ENCODE measurements at places on chromosomes 13 and 19.

DNA sequence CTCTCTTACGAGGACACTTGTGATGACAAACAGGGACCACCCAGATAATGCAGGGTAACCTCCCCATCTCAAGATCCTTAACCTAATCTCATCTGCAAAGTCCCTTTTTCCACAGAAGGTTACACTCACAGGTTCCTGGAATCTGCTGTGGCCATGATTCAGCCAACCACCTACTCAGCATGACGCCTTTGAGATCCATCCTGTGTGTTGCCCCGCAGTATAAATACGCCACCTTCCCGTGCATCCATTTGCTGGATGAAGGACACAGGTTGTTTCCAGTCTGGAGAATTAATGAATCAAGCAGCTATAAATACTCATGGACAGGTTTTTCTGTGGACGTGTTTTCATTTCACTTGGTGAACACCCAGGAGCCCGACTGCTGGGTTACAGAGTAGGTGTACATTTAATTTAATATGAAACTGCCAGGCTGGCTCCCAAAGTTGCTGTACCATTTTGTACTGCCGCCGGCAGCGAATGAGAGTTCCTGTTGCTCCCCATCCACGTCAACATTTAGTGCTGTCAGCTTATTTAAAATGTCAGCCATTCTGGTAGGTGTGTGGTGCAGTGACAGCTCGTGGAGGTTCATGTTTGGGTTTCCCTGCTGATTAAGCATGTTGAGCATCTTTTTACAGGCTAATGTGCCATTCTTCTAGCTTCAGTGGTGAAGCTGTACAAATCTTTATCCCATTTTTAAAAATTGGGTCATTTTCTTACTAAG is 40.2 kb downstream of the ELL start:
- no peak for DNase-seq

DNA sequence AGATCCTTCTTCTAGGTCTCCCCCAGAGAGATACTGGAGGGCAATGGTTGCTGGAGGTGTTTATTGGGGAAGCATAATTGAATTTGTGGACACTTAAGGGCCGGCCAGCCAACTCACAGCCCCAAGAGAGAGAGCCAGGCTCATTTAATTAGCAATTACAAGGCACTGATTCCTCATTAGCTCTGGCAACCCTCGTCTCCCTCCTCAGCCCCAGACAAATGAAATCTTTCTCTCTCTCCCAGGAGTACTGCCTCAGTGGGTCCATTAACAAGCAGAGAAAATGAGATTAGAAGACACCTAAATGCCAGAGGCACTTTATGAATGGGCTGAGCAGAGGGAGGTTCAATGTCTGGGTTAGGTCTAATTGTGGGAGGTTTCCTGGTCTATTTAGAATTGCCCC is 19.0 kb upstream of the FEM1A start:
- DNase-seq, result no peak

DNA sequence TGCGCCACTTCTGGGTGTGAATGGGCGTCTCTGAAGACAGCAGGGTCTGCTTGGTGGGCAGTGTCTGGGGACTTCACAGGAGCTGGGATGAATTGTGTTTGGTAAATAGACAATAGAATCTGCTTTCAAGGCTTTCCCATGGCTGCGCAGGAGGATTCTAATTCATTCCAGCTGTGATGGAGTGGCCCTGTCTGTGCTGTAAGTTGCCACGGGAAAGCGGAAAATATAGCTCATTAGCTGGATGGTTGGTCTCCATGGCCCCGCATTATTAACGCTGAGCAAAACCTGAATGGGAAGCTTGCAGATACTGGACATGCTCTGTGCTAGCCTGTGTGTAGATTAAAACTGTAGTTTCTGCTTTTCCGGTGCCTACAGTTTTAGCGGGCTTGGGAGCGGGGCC is 15.6 kb upstream of the C1QTNF9 start:
- DNase-seq, result no peak

GRCh38 chr13:37326334-37326733 is 220.9 kb upstream of the CSNK1A1L start:
- no peak for DNase-seq

- no peak for DNase-seq
Observed at GRCh38 chr13:19772306-19772705, 10.4 kb downstream of the PSPC1 start.

GRCh38 chr19:43305642-43306041 is 36.3 kb upstream of the PSG9 start:
- no peak for DNase-seq

GRCh38 chr19:1601613-1602064 is 3.6 kb downstream of the UQCR11 start:
- no peak for DNase-seq

DNA sequence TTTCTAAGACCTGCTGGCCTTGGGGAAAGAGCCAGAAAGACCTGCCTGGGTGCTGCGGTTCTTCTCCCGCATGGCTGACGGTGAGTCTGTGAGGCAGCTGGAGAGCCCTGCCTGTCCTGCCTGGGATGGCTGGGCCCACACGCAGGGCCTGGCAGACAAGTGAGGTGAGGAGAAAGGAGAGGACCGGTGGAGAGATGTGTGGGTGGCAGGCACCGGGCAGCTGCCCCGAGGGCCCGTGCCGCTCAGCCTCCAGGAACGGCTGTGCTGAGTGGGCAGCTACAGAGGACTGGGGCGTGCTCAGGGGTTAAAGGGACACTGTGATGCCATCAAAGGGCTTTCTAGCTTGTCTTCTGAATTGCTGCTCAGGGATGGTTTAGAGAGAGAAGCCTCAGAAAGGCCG is 53.8 kb downstream of the MLLT1 start:
- no peak for DNase-seq

- no peak for DNase-seq
Observed at GRCh38 chr13:29756506-29756905, 93.9 kb downstream of the UBL3 start.

DNA sequence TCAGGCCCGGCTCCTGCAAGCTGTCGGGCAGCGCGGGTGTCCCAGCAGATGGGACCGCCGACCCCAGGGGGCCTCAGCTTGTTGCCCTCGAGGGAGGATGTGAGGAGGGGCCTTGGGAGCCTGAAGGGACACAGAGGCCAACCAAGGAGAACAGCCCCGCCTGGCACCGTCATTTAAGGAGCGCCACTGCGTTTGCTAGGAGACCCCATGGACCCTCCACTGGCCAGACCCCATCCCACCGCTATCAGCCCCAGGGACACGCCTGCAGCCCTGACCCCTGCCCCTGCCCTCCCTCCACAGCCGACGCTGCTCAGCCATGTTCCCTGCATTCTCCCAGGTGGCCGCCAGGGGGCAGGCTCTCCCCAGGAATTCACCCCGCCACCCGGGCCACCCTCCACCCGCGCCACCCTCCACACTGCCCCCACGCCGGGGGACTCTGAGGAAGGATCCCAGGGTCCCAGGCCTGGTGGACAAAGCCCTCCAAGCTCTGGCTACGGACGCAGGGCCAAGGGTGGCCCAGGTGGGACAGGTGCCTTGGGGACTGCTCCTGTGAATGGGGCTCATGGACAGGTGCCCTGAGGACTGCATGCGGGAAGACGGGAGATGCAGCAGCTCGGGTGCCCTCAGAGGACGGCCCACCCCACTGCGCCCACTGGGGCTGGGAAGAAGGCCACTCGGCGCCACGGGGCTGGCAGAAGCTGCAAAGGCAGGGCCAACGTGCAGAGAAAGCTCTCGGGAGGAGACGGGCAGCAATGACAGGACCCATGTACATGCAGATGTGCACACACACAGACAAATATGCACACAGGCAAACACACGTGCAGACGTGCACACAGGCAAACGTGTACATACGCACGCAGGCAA is 34.4 kb downstream of the PIP5K1C start:
- DNase-seq, result no peak

DNA sequence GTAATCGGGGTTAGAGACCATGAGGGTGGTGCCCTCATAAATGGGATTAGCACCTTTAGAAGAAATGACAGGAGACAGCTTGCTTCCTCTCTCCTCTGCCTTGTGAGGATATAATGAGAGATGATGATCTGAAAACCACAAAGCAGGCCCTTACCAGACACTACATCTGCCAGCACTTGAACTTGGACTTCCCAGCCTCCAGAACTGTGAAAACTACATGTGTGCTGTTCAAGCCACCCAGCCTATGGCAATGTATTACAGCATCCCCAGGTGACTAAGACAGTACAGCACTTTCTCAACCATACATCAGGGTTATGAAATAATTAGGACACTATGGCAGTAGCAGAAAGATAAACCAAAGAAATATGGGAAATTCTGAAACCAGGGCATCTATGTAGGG is 7.4 kb downstream of the ZNF564 start:
- no peak for DNase-seq

- no peak for DNase-seq
Observed at GRCh38 chr19:55563261-55563690, 17.4 kb downstream of the ZNF579 start.

DNA sequence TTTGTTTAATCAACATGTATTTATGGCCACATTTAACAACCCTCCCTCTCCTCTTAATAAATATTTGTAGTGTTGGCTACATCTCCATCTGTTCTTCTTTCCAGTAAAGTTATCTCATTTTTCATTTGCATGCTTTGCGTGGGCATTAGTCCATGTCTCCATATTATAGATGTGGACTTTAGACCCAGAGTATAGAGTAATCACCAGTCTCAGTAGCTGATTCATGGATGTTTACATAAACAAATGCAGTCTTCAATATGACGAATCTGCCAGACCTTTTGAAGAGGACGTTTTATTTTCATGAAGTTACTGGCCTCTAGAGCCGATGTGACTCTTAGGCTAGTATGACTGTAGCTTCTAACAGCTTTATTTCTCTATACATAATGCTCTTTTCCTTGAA is 1546.2 kb downstream of the OLFM4 start:
- DNase-seq, result no peak

- no peak for DNase-seq
Observed at GRCh38 chr13:89454681-89455080, 1783.5 kb downstream of the SLITRK5 start.

- no peak for DNase-seq
Observed at GRCh38 chr13:110677731-110678545, 28.0 kb downstream of the CARS2 start.

DNA sequence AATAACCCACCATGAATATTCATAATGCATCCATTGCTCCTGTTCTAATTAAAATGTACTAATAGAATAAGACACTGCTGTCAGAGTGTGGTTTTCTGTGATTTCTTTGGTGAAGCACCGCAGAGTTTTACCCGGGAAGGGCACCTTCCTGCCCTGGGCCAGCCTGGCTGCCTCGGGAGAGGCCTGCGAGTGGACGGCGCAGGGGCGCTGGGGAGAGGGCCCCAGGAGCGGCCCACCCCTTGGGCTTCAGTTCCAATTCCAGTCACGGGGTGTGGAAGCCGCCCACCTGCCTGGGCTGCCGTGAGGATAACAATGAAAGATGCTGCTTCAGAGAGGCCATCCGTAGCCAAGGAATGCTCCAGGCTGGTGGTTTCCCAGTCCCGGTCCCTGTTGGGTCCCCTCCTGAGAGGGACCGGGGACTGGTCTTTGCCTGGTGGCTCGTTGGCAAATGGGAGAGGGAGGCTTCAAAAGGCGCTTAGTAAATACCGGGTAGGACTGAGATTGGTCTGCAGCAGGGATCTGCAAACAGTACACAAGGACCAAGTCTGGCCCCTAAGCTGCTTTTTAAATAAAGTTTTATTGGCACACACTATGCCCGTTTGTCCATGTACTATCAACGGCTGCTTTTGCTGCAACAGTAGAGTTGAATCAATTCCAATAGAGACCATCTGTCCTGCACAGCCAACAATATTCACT is 18.0 kb downstream of the TCF3 start:
- no peak for DNase-seq
